ENCODE measurements at places on chromosomes 2 and 18.

- no peak for DNase-seq
Observed at GRCh38 chr2:135258193-135258592, 206.1 kb downstream of the RAB3GAP1 start.

- DNase-seq = no peak
Observed at GRCh38 chr2:107627164-107627563, 199.5 kb upstream of the RGPD4 start.

DNA sequence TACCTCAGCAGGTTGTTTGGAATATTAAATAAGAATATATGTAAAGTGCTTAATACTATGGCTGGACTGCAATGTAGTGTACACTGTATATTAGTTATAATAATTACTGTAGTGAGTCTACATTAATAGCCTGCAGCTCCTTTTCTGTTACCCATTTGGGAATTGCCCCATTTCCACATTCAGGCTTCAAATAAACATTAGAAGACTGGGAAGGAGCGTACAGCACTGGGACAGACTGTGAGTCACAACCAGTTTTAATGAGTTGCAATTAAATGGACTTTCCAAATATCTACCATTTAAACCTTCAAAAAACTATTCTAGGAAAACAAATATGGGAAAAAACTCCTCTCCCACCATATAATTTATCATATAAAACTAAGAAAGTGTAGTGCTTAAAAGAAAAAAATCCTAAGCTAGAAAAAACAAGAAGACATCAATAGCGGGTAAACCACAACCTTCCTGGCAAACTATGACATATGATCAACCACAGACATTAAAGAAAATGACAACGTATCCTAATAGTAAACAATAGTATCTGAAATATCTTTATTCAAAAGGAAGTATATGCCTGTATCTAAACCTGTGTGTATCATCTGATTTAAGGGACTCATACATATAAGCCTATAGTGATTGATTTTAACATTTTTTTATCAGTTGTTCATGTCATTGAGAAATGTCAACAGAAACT is 86.1 kb downstream of the TRIP12 start:
- no peak for DNase-seq

DNA sequence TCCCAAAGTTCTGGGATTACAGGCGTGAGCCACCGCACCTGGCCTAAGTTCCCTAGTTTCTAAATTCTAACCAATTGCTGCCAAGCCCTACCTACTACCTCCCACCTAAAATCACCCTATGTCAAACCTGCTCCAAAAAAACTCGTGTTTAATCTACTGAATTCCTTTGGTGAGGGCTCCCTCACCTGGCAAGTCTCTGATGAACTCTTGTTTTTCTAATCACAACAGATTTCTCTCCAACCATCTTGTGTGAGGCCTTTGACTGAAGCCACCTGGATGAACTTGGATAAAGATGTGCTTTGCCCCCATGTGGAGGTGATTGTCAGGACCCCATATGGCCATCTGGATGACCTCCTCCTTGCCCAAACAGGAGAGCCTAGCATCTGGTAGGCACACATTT is 17.4 kb upstream of the SLC35G4 start:
- no peak for DNase-seq

- no peak for DNase-seq
Observed at GRCh38 chr18:35059280-35059927, 18.2 kb downstream of the MAPRE2 start.
